ENCODE measurements at places on chromosomes 2 and 18.

DNA sequence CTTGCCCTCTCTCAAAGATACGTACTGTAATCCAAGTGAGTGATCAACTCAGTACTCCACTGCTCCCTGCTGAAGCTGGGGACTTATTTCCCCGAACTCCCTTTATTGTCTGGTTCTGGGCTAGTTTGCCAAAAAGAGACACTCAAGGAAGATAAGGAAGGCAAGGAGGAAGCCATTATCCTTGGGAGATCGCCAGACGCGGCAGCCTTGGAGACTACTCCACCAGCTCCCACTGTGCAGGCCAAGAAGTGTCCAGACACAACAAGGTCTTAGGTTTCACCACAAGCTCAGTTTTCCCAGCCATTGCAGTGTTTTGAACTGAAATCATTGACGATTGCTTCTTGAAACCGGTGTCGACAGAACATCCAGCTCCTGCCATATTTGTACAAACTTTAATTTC is 439.6 kb upstream of the UBE2E3 start:
- no peak for DNase-seq

GRCh38 chr2:173401716-173402326 is 47.1 kb downstream of the CDCA7 start:
- DNase-seq = no peak

DNA sequence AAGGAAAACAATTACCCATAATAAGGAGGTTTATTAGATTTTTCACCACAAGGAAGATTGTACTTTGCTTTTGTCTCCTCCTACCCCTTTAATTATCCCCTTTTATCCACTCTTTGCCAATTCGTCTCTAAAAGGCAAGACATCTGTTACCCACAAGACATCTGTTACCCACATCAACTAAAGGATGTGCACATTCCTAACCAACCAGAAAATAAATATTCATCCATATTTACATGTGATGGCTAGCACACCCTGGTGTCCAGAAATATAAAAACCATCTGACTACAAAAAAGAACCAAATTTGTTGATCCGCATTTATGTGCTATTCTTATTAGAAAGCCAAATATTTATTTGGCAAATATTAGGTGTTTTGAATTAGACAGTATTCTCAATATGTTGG is 35.7 kb downstream of the ACVR1C start:
- no peak for DNase-seq

GRCh38 chr2:24586955-24587354 is 95.9 kb downstream of the NCOA1 start:
- no peak for DNase-seq

GRCh38 chr2:203897544-203897943 is 30.0 kb downstream of the CTLA4 start:
- DNase-seq = no peak

GRCh38 chr18:37889963-37890362 is 324.4 kb upstream of the CELF4 start:
- no peak for DNase-seq

DNA sequence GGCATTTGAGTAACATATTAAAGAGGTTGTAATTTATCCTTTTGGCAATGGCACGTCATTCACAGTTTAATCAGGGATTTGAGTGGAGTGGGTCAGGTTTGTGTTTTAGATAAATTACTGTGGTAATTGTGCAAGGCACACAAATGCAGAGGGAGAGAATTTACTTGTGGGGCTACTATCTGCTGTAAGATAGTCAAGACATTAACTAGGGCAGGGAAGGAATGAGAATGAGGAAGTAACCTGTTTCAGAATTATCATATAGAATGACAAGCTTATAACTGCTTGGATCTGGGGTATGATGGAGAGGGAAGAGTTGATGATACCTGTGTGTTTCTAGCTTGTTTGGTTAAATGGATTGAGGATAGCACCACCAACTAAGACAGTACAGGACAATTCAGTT is 58.9 kb upstream of the ZSWIM2 start:
- DNase-seq = no peak

- DNase-seq = no peak
These were observed 9.8 kb upstream of the MREG start for GRCh38 chr2:216023055-216023648.

DNA sequence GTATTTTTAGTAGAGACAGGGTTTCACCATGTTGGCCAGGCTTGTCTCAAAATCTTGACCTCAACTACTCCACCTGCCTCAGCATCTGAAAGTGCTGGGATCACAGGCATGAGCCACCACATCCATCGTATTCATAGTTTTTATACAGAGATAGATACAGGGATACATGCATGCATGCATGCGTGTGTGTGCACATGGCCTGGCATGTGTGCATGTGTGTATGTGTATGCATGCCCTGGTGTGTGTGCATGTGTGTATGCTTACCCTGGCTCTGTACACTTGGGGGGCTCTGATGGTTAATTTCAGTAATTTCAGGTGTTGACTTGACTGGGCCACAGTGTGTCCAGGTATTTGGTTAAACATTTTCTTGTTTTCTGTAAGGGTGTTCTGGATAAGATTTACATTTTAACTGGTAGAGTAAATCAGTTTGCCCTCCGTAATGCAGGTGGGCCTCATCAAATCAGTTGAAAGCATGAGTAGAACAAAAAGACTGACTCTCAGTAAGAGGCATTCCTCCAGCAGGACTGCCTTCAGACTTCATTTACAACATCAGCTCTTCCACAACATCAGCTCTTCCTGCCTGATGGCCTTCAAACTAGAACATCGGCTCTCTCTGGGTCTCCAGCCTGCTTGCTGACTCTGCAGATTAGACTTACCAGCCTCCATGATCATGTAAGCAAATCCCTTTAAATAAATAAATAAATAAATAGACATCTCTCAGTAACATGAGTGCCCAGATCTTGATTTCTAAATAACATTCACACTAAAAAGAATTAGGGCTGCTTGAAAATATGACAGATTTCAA is 30.8 kb downstream of the SESTD1 start:
- DNase-seq = no peak

DNA sequence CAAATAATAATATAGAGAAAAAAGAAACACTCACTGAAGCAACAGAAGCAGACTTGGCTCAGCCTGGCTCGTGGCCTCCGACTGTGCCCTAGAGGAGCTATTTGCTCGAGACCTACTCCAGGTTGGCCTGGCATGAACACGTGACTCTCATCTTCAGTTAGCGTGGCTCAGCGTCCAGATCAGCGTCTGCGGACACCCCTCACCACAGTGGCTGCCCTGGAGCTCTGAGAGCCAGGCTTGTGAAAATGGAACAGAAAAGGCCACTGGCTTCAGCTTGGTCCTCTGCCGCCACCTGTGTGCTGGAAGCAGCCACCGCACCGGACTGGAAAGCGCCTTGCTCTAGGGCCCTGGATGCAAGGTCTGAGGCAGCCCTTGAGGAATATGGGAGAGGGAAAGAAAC is 1184.0 kb upstream of the GYPC start:
- DNase-seq = no peak

DNA sequence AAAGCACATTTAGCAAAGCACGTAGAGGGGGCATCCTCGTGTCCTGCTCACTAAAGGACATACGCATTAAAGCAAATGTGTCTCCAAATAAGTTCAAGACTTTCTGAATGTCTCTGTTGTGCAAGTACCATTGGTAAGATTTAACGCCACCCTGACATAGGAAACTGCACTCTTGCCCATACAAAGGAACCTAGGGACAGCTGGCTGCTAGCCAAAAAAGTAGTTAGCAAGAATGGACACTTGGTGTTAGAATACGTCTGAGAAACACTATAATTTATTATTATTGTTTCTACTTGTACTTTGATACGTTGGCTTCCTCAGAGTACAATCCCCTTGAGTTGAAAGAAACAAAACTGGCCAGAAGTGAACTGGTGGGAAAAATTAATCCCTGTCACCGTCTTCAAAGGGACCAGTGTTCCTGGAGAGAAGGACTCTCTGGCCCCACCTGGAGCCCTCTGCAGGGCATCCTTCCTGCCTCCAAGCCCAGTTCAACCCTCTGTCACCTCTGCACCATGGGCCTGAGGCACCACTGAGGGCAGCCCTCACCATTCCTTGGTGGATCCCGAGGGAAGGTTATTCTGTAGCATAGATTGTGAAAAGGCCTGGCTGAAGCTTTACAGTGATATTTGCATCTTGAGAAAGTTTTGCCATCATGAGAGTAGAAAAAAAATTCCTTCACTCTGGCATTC is 51.4 kb upstream of the APCDD1 start:
- no peak for DNase-seq

- DNase-seq = no peak
These were observed 626.7 kb downstream of the LRRTM4 start for GRCh38 chr2:76895469-76895868.

Measured in HFF-Myc (cell line).